ENCODE measurements at places on chromosomes 6 and 20.

DNA sequence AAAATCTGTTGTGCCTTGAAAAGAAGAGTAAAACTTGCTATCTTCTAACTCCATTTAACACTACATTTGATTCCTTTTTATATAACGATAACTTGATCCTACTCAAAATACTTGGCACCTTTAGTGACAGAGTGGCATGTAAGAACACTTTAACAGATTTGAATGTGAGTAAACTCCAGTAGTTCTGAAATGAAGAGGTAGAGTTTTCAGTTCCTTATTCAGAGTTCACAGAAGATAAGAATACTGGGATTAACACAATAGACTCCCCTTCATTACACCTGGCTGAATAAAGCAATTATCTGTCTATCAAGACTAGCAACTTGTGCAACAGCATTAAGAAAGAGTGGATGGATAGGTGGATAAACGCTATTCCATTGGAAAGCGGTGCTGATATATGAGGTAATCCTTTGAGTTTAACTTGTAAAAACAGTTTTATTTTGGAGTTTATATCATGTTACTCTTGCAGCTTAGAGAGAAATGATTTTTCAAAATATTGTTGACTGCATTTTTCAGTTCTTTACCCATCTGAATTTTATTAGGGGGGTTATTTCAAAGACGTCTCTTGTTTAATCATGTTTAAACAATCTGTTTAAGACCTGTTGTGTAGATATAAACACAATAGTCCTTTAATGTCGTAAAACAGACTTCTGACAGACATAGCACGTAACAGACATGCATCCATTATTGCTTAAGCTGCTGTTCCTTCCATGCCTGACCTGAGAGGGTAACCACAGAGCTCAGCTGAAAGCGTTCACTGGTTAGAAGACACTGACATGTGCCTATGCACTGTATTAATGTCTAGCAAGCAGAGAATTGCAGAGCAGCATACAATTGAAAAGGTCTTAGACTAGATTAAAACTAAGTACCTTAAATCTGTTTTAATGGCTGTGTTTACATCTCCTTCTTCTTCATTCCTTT lies 102.4 kb upstream of the SUPT3H start:
- peak; percentile 56 for DNase-seq

DNA sequence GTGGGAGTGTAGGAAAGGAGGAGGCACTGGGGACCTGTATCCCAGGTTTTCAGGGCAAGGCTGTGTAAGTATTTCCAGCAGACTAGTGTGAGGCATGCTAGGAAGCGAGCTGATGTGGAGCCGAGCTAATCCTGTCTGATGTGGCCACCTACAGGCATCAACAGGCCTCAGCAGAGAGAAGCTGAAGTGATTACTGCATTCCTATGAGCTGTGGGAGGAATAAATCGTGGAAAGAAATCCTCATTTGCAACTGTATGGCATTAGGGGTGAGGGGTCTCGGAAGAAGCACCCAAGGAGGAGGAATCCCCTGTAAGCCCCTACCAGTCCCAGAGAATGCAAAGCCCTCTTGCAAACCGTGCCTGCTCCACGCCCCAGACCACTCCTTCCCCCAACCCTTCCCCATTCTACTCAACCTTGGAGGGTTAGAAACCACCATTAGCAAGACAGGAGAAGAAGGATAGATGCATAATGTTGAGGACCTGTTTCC lies 41.6 kb downstream of the C6orf15 start:
- peak; percentile 43 for DNase-seq

- no peak for DNase-seq
Measured at GRCh38 chr6:130018744-130019325, 454 bp downstream of the L3MBTL3 start.

DNA sequence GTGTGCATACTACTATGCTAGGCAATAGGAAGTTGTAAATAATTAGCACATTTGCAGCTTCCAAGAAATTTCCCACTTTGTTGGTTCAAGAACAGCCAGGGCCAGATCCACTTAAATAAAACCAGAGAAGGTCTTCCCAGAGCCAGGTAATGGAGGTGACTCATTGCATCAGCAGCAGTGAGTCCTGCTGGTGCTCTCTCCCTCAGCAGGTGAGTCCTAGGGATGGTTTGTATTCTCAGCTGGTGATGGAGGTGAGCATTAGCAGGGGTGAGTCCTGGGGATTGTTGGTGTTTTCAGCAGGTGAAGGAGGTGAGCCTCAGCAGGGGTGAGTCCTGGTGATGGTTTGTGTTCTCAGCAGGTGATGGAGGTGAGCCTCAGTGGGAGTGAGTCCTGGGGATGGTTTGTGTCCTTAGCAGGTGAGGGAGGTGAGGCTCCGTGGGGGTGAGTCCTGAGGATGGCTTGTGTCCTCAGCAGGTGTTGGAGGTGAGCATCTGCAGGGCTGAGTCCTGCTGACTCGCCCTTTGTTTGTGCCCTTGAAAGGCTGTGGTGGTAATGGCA lies 232.8 kb upstream of the EXOC2 start:
- DNase-seq = no peak

GRCh38 chr6:1554476-1555310 lies 55.0 kb upstream of the FOXC1 start:
- DNase-seq = no peak

DNA sequence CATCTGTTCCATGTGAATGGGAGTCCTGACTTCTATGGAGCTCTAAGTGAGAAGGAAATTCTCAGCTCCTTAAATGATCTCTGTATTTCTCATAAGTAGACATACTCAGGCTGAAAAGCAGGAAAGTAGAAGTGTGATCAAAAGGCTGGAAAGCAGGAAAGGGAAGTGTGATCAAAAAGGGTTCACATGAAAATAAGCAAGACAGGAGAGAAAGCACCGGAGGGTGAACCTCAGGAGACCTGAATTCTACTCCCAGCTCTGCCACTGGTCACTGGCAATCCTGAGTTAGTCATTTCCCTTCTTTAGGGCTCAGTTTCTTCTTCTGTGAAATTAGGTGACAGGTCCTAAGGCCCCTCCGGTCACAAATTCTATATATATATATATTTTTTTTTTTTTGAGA lies 55.5 kb upstream of the TRERF1 start:
- no peak for DNase-seq

GRCh38 chr20:17369506-17369905 lies 142.7 kb downstream of the PCSK2 start:
- DNase-seq = no peak

DNA sequence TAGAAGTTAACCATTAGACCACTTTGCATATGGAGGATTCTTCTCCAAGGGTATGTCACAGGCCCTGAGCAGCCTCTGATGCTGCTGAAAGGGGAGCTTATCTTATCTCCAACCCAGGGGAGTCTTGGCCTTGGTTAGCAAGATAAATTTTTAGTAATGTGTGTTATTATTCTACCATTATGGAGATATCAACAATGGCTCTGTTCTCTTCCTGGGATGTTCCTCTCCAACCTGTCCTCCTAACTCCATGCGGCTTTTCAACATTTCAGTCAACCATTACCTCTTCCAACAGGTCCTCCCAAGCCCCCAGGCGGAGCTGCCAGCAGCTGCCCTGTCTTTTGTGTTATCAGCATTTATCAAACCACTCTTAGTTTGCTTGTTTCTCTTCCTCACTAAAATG lies 48.4 kb upstream of the FOXC1 start:
- DNase-seq = no peak

DNA sequence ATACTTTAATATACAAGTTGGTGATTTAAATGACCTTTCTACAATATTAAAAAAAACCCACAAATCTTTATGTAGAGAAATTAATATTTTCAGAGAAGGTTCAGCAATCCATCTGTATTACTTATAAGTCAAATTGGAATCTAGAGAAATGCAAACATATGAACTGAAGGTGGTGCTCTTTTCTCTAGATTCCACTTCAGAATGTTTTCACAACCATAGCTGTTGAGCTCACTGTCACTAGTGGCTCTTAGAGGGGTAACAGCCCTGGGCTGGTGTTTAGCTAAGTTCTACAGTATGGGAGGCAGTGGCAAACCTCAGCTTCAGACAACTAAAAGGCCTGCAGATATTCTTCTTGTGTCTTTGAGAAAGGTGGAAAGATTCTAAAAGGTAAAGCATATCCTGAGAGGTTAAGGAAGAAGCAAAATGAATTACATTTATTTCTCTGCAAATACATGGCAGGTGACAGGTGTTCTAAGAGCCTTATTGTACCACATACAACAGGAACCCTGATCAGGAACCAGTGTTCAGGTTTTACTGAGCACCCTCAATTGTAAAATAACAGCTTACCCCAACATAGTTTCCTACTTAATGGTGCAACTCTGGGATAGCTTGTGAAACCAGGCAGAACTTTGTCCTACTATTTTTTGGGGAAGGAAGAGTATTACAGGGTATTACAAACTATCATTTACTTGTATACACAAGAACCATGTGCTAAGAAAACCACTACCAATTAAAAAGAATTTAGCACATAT lies 56.6 kb upstream of the SAMHD1 start:
- DNase-seq = peak; percentile 32

DNA sequence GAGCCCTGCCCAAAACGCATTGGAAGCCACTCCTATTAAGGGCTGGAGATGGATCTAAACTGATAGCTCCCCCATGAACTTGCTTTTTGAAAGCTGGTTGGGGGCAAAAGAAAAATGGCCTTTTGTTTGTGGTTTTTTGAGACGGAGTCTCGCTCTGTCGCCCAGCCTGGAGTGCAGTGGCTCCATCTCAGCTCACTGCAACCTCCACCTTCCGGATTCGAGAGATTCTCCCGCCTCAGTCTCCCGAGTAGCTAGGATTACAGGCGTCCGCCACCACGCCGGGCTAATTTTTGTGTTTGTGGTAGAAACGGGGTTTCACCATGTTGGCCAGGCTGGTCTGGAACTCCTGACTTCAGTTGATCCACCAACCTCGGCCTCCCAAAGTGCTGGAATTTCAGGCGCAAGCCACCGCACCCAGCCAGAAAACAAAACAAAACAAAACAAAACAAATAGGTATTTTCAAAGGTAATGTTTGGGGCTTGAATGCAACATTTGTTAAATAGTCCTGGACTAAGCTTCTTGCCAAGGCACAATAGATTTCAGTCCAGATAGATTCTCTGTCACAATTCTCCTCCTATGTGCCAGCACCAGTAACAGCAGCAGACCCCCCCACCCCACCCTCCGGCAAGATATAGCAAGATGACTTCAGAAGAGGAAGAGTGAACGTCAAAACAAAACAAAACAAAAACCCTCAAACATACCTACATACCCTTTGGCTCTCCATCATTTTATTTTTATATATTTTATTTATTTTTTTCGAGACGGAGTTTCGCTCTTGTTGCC lies 26.5 kb upstream of the ABT1 start:
- no peak for DNase-seq

DNA sequence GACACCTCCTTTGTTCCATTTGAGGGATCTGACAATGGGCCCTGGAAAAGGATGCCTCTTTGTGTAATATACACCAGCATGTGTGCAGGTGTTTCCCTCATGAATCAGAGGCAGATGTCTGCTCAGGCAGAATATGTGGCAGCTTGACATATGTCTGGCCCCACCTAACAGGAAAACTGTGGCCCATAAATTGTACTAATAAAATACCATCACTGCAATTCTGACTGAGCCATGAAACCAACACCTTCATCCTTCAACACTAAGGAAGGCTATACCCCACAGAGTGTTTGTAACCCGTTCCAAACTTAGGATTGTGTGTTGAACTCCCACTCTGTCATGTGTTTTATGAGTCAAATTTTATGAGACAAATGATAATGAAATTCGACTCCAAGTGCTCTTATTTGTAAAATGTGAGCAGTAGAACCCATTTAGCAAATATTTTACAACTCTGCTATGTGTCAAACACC lies 22.7 kb downstream of the LAMA4 start:
- DNase-seq = no peak

DNA sequence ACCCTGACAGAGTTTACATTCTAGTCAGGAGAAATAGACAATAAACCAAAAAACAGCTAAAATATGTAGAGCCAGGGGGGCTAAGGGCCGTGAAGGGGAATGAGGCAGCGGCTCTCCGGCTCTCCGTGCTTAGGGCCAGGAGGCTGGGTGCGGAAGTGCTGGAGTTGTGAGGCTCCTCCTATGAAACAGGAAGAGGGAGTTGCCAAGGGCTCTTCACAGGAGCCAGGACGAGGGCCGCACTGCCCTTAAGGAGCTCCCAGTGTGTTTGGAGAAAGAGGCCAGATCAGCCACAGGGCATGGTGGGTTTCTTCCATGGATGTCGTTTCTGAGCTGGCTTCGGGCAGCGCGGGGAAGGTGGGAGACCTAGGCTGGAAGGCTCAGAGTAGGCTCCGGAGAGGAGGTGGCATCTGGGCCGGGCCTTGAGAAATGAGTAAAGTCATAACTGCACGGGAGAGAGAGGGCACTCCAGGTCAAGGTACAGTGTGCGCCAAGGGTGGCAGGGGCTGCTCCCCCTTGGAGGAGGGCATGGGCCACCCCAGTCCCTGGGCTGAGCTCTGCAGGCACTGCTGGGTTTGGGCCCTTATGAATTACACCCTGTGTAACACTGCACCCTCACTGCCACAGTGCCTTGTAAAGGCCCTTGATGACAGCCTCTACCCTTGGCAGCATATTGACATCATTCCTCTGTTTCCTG lies 20.8 kb upstream of the MLN start:
- peak; percentile 50 for DNase-seq

DNA sequence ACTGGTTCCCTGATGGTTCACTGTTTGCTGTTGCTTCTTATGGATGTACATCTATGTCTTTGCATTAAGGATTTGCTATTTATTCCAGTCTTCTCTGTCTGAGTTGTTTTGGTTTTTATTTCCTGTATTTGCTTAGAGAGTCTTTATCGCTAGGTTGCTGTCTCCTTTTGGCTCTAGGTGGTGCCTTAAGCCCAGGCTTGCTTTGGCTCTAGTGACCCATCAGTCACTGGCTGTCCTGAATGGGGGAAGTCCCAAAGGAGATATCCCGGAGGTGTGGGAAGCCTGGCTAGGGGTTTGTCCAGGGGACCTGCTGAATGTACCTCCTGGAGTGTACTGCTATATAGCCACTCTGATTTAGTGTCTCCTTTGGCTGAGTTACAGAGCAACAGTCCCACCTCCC lies 53.4 kb downstream of the MCHR2 start:
- no peak for DNase-seq

GRCh38 chr6:42979523-42980177 lies 669 bp upstream of the PEX6 start:
- DNase-seq = no peak

- no peak for DNase-seq
Measured at GRCh38 chr20:25032478-25033264, 25.3 kb downstream of the ACSS1 start.
